ENCODE measurements at places on chromosomes 7 and 10.

GRCh38 chr10:132152896-132153580, 33.7 kb upstream of the DPYSL4 start:
- no peak for DNase-seq

GRCh38 chr7:33420311-33420940, 291.1 kb downstream of the BBS9 start:
- no peak for DNase-seq

- peak; percentile 22 for DNase-seq
Measured at GRCh38 chr7:23863209-23863787, 153.3 kb downstream of the STK31 start.

GRCh38 chr7:3551536-3551935, 250.5 kb downstream of the SDK1 start:
- DNase-seq = no peak

GRCh38 chr10:78491812-78492211, 458.1 kb downstream of the RPS24 start:
- DNase-seq = no peak

DNA sequence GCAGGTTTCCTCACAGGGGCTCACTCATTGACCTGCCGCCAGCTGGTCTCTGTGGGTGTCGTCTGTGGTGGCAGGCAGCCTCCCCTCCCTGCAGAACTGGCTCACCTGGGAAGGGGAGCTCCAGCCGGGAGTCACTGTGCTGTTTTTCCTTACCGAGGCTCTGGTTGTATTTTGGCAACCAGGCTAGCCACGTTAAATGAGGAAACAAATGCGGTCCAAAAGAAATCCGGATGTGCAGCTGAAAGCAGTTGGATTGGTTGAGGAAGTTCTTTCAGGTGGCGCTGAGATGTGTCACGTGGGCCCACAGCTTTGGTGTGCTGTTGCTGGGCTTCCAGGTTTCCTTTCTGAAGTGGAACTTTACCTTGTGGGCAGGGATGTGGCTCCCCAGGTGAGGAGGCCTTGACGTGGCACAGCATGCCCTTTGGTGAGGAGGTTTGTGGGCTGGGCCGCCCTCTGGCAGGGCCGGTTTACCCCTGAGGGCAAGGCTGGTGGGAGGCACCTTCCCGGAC, 14.2 kb downstream of the MTURN start:
- DNase-seq = no peak

GRCh38 chr10:104122225-104123107, 495 bp downstream of the SFR1 start:
- DNase-seq = no peak

All from NCI-H1417 treated with DMSO at 0.1 percent for 48 hours (cell line).